ENCODE measurements at places on chromosomes 12 and 14. TPM values are rescaled to one million over a fixed set of nuclear protein-coding genes. Genes with fewer than 3 reads are reported as not detected.

The CAPZA3 gene
- total RNA-seq, result not detected

The KRT71 gene
- total RNA-seq, result not detected

- DNase-seq, result no peak
- no peak overlapping the region for H3K4me3 ChIP-seq
- no peaks in the 10 kb centered on the region for H3K36me3 ChIP-seq
- H3K27ac ChIP-seq, result no peak overlapping the region
- no peaks in the 10 kb centered on the region for H3K4me1 ChIP-seq
Observed at GRCh38 chr12:29086325-29087271, 62.5 kb upstream of the FAR2 start.

DNA sequence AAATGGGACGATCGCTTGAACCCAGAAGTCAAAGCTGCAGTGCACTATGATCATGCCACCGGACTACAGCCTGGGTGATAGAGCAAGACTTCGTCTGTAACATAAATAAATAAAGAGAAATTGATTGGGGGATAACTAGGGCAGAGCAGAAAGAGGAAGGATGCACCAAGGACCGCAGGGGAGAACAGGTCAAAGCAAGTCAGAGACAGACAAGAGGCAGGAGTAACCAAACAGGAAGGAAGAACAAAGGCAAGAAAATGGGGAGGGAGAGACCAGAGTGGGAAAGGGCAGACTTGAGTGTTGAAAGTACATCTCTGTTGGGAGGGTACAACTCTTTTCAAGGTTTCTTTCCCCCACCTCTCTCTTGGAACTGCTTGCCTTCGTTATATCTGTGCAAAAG, 50.8 kb upstream of the ELK3 start:
- H3K4me3 ChIP-seq, result no peak overlapping the region
- no peaks in the 10 kb centered on the region for H3K36me3 ChIP-seq
- no peak for DNase-seq
- H3K27ac ChIP-seq, result no peak overlapping the region

DNA sequence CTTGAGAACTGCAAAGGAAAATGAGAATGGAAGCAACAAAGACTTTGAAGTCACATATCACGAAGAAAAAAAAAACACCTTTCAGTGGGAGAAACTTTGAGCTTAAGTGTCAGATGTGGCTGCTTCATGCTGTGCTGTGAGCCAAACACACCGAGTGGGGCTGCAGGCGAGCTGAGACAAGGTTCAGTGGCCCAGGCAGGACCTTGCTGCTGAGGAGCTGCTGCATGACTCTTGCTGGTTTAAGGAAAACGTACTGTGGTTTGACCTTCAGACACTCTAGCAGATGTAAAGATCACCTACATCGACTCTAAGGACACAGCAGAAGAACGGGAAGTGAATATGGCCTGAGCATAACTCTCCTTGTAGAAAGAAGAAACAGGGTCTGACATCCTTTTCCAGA, 118.1 kb upstream of the OR4E1 start:
- no peaks in the 10 kb centered on the region for H3K27me3 ChIP-seq
- H3K36me3 ChIP-seq, result no peaks in the 10 kb centered on the region
- H3K4me1 ChIP-seq, result no peaks in the 10 kb centered on the region
- no peak overlapping the region for H3K27ac ChIP-seq
- no peak for DNase-seq

- no peaks in the 10 kb centered on the region for H3K27me3 ChIP-seq
- DNase-seq, result no peak
- H3K36me3 ChIP-seq, result peaks cover 39% of the 10 kb centered on the region
- H3K27ac ChIP-seq, result no peak overlapping the region
- no peak overlapping the region for H3K4me3 ChIP-seq
Observed at GRCh38 chr12:48828293-48828692, 10.0 kb downstream of the CACNB3 start.

GRCh38 chr12:31645924-31646323, 13.6 kb upstream of the ETFBKMT start:
- no peaks in the 10 kb centered on the region for H3K36me3 ChIP-seq
- DNase-seq, result no peak
- H3K4me1 ChIP-seq, result no peaks in the 10 kb centered on the region
- H3K4me3 ChIP-seq, result no peak overlapping the region
- no peak overlapping the region for H3K27ac ChIP-seq
- no peaks in the 10 kb centered on the region for H3K27me3 ChIP-seq

- no peaks in the 10 kb centered on the region for H3K27me3 ChIP-seq
- no peaks in the 10 kb centered on the region for H3K36me3 ChIP-seq
Observed at GRCh38 chr14:97978341-97978740, 1181.2 kb downstream of the VRK1 start.

- DNase-seq, result no peak
- H3K36me3 ChIP-seq, result no peaks in the 10 kb centered on the region
- no peaks in the 10 kb centered on the region for H3K4me1 ChIP-seq
Observed at GRCh38 chr14:94578712-94579111, 2.5 kb upstream of the SERPINA5 start.

DNA sequence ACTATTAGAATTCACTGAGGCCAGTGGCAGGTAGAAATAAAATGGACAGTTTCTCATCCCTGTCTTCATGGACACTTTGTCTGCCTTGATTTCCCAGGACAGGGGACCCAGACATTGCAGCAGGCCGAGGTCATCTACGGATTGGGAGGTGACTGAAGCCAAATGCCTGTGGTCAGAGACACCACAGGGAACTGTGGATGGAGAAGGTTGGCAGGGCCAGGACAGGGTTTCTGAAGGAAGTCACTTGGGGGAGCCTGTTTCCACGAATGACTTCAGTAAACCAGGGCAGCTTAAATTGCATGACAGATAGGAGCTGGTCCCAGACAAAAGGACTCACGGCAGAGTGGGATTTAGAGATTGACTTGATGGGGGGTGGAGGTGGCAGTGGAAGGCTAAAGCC, 224.9 kb downstream of the NTF3 start:
- no peak overlapping the region for H3K27ac ChIP-seq
- H3K4me1 ChIP-seq, result no peaks in the 10 kb centered on the region
- H3K4me3 ChIP-seq, result no peak overlapping the region
- no peaks in the 10 kb centered on the region for H3K27me3 ChIP-seq
- H3K36me3 ChIP-seq, result no peaks in the 10 kb centered on the region

- no peak for DNase-seq
- H3K4me3 ChIP-seq, result no peak overlapping the region
- no peak overlapping the region for H3K27ac ChIP-seq
- no peaks in the 10 kb centered on the region for H3K4me1 ChIP-seq
- no peaks in the 10 kb centered on the region for H3K36me3 ChIP-seq
- peaks cover 8% of the 10 kb centered on the region for H3K27me3 ChIP-seq
Observed at GRCh38 chr12:51533799-51534198, 57.2 kb upstream of the SCN8A start.

DNA sequence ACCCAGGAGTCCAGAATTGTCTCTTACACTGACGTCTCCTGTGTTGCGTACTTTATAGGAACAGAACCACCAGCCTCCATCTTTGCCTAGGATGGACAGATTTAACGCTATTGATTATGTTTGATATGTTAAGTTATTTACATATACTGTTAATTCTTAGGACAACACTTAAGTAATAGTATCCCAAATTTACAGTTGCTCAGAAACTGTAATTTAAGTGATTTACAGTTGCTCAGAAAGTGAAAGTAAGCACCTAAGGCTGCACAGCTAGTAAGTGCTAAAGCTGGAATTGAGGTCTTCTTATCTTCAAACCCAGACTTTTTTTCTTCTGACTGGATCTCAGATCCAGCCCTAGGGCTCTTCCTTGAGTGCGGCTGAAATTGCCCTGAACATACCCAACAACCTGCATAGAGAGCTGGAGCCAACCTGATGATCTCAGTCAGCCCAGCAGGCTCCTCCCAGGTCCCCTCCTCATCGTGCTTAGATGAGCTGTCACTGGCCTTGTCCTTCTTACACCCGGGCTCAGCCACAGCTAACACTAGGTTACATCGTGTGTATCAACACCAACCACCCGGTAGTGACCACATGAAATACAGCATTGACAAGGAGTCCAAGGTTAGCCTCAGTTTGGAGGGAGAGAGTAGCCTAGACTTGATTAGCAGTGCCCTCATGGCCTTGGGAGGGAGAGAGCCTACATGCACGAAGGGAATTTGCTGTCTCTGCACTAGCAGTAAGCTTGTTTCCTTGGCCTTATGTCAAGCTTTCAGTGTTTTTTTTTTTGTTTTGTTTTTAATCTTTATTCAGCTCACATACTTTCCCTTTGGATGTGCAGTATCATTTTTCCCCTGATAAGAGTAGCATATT, 111.1 kb upstream of the ARHGAP5 start:
- no peaks in the 10 kb centered on the region for H3K36me3 ChIP-seq
- DNase-seq, result no peak
- H3K4me3 ChIP-seq, result no peak overlapping the region
- no peak overlapping the region for H3K27ac ChIP-seq

DNA sequence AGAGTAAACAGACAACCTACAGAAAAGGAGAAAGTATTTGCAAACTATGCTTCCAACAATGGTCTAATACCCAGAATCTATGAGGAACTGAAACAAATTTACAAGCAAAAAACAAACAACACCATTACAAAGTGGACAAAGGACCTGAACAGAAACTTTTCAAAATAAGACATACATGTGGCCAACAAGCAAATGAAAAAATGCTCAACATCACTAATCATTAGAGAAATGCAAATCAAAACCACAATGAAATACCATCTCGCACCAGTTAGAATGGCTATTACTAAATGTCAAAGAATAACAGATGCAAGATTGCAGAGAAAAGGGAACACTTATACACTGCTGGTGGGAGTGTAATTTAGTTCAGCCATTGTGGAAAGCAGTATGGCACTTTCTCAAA, 125.8 kb downstream of the C12orf42 start:
- no peaks in the 10 kb centered on the region for H3K27me3 ChIP-seq

DNA sequence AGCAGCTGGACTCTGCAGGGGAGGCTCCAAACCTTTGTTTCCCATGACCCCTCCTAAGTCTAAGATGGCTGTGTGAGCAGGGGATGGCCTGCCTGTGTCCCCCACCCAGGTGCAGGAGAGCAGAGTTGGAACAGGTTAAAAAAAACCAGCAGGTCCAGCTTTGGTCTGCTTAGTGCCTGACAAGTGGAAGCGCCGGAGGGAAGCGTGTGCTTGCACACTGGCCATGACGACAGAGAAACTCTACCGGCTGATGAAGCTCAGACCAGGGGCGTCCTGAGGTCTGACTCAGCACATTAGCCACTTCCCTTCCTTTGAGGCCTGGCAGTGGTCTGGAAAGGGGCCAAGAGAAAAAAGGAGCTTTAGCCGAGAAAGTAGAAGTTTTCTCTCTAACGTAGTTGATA, 280.1 kb downstream of the VRK1 start:
- H3K27ac ChIP-seq, result no peak overlapping the region
- H3K36me3 ChIP-seq, result no peaks in the 10 kb centered on the region
- H3K27me3 ChIP-seq, result no peaks in the 10 kb centered on the region
- no peak for DNase-seq
- no peaks in the 10 kb centered on the region for H3K4me1 ChIP-seq

The KDM2B gene
- 39.3 TPM for total RNA-seq

The LUM gene
- total RNA-seq, result 34.3 TPM

- no peak overlapping the region for H3K27ac ChIP-seq
- no peak for DNase-seq
- H3K27me3 ChIP-seq, result no peaks in the 10 kb centered on the region
- no peaks in the 10 kb centered on the region for H3K36me3 ChIP-seq
- H3K4me1 ChIP-seq, result no peaks in the 10 kb centered on the region
- H3K4me3 ChIP-seq, result no peak overlapping the region
Observed at GRCh38 chr14:51969852-51970540, 19.4 kb upstream of the RTRAF start.

GRCh38 chr12:14111230-14111865, 129.9 kb upstream of the GRIN2B start:
- no peaks in the 10 kb centered on the region for H3K27me3 ChIP-seq
- H3K27ac ChIP-seq, result no peak overlapping the region
- no peaks in the 10 kb centered on the region for H3K36me3 ChIP-seq
- H3K4me1 ChIP-seq, result no peaks in the 10 kb centered on the region
- no peak for DNase-seq

DNA sequence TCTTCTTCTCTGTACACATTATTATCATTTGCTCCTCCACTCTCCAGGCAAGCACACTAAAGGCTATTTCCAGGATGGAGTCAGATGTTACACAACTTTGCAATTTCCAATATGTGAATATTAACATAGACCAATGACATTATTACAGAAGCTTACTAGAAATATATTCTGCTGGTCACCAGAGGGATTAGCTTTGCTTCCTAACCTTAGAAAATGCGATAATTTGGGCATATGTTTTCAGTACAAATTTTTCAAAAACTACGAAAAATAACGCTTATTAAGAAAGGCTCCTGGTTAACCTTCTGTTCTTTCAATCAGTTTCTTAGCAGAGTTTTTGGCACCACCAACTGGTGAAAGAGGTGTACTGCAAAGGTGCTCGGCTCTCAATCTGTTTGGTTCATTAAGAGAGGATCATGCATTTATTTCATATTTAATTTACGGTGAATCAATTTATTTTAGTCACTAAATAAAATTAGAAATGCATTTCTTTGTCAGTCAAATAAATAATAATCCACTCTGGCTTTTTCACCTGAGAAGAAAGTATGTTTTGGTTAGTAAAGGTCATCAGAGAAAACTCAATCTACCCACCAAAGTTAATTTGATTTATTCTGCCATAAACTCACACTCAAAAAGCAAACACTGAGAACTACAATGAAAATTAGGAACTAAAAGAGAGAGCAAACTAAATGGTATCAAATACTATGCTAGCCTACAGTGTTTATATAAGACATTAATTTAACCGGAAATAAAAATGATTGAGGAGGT, 39.2 kb downstream of the EFCAB11 start:
- peaks cover 8% of the 10 kb centered on the region for H3K4me1 ChIP-seq
- H3K4me3 ChIP-seq, result no peak overlapping the region
- no peak overlapping the region for H3K27ac ChIP-seq
- H3K36me3 ChIP-seq, result no peaks in the 10 kb centered on the region
- DNase-seq, result peak; percentile 59

DNA sequence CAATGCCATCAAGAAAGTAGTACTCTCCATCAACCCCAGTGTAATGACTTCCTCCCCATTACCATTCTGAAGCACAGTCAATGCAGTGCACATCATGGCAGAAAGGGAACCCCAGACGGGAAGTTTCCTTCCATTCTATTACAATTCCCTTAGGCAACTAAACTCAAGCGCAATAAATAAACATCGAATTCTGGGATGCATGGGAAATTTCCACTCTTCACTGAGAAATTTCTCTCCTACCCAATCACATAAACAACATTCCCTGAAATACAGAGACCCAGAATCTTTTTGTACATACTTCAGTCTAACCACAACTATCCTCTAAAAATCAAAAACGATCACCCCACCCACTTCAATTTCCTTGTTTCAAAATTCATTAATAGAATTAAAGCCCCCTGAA, 20.0 kb downstream of the SARNP start:
- no peak overlapping the region for H3K27ac ChIP-seq
- H3K4me3 ChIP-seq, result no peak overlapping the region
- no peak for DNase-seq

GRCh38 chr14:26132061-26132645, 465.7 kb downstream of the NOVA1 start:
- H3K4me3 ChIP-seq, result no peak overlapping the region
- H3K4me1 ChIP-seq, result no peaks in the 10 kb centered on the region
- no peaks in the 10 kb centered on the region for H3K36me3 ChIP-seq
- no peak for DNase-seq

GRCh38 chr14:57502586-57503254, 9.1 kb upstream of the CCDC198 start:
- H3K27me3 ChIP-seq, result no peaks in the 10 kb centered on the region
- H3K27ac ChIP-seq, result no peak overlapping the region
- DNase-seq, result no peak
- no peak overlapping the region for H3K4me3 ChIP-seq
- no peaks in the 10 kb centered on the region for H3K36me3 ChIP-seq

All from prostate gland (tissue), 2 donors.